K562 (cell line): ENCODE measurements at places on chromosomes 6 and 20. TPM values are rescaled to one million over a fixed set of nuclear protein-coding genes. Genes with fewer than 3 reads are reported as not detected.

DNA sequence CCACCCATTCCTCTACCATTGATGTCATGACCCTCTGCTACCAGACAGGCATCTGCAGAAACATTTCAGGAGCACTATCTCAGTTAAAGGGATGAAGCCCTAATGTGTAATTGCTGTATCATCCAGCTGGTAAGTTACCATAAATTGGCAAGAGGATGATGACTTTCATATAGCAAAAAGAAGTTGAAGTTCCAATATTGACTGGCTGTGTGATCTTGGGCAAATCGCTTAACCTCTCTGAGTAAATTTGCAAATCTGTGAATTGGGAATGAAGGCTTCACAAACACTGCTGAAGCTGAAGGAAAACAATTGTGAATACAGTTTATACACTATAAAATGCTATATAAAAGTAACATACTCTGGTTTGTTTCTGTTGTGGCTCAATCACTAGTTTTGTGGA lies 89.5 kb upstream of the PHACTR1 start:
- DNase-seq: no peak

DNA sequence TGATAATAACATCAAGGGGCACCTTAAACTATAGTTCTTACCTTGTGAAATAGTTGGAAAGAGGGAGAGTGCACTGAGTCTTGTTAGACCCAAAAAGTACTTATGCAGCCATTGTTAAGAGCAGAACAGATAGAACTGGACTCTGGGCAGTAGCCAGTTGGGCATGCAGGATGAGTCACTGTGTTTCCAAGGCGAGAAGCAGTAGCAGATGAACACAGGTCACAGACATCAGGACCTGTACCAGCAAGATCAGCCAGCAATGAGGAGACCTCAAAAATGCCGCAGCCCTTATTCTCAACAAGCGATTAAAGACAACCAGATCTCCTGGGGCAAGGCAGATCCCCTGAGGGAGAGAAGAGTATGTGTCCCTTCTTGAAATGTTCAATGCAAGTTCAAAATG lies 79.0 kb downstream of the SAMD3 start:
- no peak for DNase-seq

DNA sequence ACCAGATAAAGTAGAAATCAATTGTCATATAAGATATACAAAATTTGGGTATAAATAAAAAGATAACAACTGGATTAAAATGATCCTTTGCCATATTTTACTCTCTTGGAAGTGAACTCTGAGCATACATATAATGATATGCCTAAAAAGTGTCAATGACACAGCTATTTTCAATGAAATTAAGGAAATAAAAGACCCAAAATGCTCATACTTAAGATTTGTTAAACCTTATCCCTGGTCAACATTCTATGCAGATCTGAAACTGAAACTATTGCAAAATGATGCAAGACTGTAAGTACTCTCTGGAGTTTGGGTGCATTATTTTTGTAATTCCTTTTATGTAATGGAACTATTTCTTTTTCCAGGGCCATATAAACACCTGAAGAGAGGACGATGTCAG lies 119.0 kb upstream of the SGK1 start:
- DNase-seq: no peak

DNA sequence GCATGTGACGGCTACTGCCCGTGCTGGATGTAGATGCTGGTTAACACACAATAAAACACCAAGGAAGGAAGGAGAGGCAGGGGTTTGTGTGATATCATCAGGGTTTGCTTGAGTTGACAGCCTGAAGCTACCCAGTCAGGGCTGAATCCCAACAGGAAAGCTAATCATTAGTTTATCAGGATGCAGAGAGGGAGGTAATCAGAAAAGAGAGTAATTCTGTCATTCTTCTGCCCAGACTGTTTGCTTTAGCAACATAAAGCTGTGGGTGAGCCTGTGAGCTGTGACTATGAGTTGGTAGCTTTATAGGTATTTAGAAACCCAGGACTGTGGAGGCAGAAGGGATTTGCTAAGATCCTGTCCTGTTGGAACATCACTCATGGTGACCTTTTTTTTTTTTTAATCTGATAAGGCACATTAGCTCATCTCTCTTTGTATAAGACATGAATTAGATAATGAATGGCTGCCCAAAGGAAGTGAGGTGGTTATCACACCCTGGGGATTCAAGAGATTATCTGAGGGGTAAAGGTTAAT lies 79.3 kb downstream of the CAP2 start:
- DNase-seq: no peak

- DNase-seq: no peak
Observed at GRCh38 chr6:139841794-139842215, 467.4 kb upstream of the CITED2 start.

DNA sequence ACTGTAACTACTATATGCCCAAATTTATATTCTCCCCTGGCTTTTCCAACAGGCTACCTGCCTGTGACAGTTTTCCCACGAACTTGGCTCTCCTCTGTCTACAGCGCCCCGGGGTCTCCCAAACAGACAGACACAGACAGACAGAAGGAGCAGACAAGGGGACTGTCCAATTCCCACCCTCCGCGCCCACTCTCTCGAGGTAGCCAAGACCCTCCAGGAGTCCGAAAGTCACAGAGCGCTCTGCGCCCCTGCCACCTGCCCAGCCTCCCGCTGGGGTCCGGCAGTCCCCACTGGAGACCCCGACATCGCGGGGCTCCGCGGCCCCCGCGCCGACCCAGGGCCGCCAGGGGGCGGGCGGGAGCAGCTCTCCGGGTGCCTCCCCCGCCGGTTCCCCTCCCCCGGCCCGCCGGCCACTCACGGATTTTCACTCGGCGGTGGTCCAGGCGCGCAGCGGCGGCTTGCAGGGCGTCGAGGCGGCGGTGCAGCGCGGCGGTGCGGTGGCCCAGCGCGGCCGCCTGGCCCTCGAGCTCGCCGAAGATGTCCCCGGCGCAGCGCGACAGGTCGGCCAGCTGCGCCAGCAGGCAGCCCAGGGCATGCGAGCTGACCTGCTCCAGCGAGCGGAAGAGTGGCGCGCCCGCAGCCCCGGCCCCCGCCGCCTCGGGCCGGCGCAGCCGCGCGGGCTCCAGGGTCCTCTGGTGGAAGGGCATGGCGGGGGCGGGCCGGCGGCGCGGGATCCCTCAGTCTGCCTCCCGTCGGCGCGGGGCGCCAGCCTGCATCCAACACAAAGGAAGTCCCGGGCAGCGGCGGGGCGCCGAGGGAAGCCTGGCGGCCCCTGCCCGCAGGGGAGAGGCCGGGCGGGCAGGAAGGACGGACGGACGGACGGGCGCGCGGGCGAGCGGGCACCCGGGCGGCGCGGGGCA lies 81.3 kb upstream of the CCDC28A start:
- DNase-seq: peak; percentile 92

DNA sequence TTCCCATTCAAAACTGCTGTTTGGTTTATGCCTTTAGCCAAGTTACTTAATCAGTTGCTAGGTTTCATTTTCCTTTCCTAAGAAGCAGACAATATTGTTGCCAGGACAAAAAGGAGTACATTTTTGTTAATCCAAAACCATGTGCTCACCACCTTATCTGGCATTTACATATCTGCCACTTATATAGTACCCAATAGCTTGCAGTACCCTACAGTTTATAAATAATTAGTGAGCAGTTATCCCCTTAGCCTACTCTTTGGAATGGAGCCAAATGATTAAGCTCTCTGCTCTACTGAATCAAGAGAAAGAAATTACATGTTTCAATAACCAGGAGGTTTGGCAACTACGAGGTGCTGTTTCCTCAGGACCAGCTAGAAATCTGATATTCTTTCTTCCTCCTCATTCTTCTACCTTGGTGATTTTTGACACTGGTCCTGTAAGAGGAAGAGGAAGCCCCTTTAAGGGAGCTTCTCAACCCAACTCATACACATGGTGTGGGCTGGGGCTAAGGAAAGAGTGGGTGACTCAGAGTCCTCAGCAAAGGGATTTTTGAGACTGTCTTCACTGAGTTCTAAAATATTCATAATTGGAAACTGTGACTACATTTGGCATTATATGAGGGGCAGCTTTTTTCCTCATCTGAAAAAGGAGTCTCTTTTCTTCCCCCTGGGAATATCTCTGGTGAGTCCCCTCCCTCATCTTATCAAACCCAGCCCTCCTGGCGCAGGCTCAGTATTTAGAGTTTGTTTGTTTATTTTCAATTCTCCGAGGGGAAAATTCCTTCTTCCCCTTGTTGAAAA lies 1.5 kb downstream of the ZNFX1 start:
- DNase-seq: peak; percentile 30

- peak; percentile 38 for DNase-seq
Observed at GRCh38 chr20:48875914-48876240, 45.6 kb upstream of the ARFGEF2 start.

DNA sequence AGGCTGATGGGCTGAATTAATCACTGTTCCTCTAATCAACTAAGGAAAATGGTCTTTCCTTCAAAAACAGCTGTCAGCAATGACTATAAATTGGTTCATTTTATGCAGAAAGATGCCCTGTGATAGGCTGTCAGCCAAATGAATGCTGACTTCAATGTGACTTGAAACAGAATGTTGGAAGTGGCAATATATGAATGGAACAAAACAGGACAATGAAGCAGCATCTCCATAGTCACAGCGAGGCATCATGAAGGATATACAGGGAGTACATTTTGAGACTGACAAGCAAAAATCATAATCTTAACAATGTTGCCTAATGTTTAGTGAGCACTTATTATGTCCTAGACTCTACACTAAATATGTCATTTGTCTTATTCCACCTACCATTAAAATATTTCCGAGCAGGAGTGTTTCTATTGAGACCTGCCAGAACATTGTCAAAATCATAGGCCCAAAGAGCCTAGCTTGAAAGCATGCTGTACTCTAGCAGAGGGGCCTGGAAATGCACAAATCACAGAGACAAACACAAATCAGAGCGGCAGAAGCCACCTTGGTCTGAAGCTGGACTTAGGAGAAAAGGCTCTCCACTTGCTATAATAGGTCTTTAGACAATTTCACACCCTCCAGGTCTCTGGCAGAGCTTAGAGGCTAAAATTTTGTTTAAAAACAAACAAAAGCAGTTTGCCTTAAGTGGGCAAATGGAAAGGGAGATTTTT lies 63.3 kb downstream of the FAM50B start:
- DNase-seq: no peak

The LHFPL5 gene
- polyA plus RNA-seq: not detected in 2 replicates

The RALY gene
- polyA plus RNA-seq: 207 and 219 TPM in 2 replicates

The MCM3 gene
- polyA plus RNA-seq: 238 and 264 TPM in 2 replicates
